Astrocyte of the hippocampus (primary cell): ENCODE measurements at places on chromosomes 4 and X.
A peak's percentile ranks its signal among the peaks of the same experiment; 100 is the strongest.

DNA sequence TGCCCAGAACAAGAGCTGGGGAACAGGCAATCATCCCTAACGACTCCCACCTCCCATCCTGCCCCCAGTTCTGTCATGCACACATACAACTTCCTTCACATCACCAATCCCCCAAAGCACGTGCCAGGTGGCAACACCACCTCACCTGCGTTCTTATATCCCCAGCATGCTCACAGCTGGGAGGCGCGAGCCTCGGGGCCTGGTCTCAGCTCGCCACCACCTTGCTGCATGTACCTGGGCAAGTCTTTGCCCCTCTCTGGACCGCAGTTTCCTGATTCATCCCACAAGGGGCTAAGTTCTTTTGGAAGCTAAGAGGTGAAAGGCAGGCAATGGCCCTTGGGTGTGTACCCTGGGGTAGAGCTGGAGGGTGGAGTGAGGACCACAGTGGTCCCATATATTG, 119.2 kb upstream of the PJA1 start:
- DNase-seq = no peak

DNA sequence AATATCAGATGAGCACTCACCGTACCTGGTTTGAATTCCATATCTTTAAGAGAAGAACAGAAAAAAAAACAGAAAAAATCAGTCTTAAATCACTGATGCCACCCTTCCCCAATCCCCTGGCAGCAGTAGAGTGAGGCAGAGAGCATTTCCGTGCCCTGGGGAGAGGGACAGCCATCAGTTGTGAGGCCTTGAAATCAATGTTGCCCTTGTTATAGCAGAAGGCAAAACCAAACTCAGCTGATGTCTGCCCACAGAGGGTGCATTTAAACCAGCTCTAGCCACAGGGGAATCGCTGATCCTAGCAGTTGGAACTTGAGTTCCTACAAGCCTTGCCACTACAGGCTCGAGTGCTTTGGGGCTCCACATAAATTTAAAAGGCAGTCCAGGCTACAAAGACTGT, 338.5 kb upstream of the FMR1 start:
- DNase-seq = no peak

GRCh38 chrX:69311936-69312670, 146.8 kb upstream of the PJA1 start:
- DNase-seq = no peak

DNA sequence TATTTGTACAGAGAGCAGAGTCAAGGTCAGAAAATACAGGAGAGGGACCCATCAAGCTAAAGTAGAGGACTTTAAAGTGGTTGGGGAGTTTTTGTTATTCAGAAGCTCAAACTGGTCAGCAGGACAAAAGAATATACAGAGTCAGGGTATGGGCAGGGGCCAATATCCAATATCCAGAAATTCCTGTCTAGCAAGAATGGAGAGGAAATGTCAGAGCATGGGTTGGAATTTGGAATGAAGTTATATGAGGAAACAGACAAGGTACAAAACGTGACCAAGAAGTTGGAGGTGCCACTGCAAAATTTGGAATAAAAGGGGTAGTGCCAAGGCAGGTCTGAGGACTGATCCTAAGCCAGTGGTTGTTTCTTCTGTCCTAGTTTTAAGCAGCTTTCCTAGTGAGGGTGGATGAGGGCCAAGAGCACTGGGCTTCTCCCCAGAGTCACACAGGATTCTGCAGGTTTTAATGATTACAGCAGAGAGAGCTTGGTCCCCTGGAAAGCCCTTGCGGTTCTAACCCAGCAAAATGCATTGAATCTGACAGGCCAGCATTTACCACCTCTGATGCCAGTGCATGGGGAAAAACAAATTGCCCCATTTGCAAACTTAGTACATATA, 304.7 kb upstream of the FTHL17 start:
- DNase-seq = peak; percentile 32

- no peak for DNase-seq
These were observed 9.6 kb upstream of the YTHDC1 start for GRCh38 chr4:68359508-68359907.

DNA sequence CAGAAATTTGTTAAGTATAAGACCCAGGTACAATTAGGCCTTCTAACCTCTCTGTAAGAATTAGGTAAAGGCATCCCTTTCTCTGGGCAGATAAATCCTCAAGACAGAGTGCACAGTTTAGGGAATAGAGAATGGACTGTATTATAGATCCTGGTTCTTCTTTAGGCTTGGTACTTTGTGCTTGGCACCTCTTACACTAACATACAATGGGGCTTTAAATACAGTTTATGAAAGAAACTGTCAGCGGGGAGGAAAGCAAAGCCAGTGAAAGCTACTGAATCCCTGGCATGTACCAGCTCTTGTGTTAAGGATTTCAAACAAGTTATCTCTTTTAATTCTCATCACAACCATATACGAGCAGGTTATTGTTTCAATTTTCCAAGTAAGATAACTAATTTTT, 1350.0 kb downstream of the ADGRL3 start:
- no peak for DNase-seq
